ENCODE measurements at places on chromosomes 12 and 14.

GRCh38 chr12:5031958-5032357 is 11.7 kb upstream of the KCNA5 start:
- DNase-seq, result no peak

GRCh38 chr12:16159571-16159970 is 117.9 kb downstream of the SLC15A5 start:
- DNase-seq, result no peak

DNA sequence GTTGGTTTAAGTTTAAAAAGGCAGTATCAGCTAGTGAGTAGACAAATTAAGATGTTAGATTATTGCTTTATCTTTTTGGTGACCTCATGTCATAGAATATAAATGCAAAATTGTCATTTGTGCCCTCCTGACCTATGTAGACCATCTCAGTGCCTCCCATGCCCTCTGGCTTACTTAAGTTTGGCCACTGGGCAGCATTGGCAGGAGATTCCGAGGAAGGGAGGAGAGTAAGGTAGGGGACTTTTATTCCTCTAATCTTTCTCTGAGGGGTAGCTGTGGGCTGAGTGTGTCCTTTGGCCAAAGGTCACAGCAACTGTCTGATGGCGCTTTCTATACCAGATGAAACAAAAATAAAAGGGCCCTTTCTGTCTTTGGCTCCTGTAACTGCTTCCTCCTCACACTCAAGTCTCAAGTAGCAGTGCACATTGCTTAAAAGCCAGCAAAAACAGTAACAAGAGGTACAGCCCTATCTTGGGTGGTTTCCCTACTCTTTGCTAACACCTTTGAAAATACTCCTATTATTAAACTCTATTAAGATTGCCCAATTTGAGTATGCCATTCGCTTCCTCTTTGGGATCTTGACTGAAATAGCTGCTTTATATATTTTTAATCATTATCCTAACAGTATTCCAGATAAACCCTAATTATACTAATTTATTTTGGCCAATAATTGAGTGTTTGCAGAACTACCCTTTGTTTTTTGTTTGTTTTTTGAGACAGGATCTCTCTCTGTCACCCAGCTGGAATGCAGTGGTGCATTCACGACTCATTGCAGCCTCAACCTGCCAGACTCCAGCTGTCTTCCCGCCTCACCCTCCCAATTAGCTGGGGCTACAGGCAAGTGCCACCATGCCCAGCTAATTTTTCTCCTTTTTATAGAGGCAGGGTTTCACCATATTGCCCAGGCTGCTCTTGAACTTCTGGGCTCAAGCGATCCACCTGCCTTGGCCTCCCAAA is 56.5 kb upstream of the KCNH3 start:
- DNase-seq, result peak; percentile 24

DNA sequence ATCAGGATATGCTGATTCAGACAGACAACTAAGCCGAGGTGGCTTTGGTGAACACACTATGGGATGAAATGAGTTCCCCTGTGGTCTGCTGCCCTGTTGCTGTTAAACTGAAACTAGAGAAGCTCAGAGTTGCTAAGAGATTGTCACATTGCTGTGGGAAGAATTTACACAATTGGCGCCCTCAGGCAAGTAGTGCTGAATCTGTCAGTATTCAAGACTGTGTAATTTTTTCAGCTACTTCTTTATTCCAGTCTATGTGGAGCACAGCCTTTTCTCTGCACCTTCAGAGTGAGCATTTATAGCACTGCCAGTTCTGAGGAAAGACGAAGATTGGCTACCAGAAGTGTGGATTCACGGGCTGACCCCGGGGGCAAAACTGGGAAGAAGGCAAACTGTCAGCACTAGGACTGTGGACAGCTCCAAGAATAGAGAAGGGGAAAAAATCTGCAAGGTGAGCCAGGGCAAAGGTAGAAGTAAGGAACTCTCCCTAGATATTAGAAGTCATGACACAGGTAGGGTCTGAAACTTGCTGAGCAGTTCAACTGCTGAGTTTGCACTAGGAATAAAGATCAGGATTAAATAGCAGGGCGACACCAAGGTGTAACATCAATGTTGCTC is 218.8 kb upstream of the TMPO start:
- DNase-seq, result no peak

GRCh38 chr12:42933461-42934081 is 344.0 kb upstream of the PRICKLE1 start:
- no peak for DNase-seq

DNA sequence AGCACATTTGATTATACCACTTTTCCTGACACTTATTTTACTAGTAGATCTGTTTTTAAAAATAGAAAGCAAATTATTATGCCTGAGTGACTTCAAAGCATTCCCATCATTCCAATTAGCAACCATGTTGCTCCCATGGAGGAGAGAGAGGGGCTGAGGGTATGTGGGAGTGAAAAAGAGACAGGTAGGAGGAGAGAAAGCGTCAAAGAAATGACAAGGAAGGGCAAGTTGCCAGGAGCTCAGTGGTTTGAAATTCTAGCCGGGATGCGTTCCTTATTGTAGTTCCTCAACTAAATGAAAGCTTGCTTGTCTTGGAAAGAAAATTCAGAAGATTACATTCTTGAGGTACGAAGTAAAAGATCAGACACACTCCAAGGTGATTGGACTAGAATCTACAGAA is 92.4 kb upstream of the PKP2 start:
- DNase-seq, result no peak

- DNase-seq, result no peak
These were observed 161.6 kb upstream of the HIF1A start for GRCh38 chr14:61533513-61534255.

- no peak for DNase-seq
These were observed 91.9 kb downstream of the RAD52 start for GRCh38 chr12:857611-858010.

- DNase-seq, result no peak
These were observed 4.6 kb upstream of the ZDHHC22 start for GRCh38 chr14:77145975-77146740.

GRCh38 chr12:93358058-93358457 is 19.7 kb upstream of the NUDT4 start:
- DNase-seq, result no peak

DNA sequence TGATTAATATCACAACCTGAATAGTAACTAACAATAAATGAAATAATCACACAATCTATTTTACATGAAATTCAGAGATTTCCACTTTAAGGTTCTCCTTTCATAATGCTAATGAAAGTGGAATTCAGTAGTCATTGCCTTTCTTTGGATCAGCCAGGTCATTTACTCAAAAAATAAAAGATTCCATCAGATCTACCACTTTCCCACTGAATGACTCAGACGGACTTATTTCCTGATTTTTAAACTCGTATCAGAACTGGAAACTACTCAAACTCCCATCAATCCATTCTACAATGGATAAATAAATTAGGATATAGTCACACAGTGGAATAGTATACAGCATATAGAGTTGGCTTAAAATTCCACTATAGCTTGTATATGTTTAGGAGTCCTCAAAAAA is 237.1 kb downstream of the MED13L start:
- no peak for DNase-seq

GRCh38 chr14:32934073-32934880 is 4.4 kb upstream of the NPAS3 start:
- no peak for DNase-seq

DNA sequence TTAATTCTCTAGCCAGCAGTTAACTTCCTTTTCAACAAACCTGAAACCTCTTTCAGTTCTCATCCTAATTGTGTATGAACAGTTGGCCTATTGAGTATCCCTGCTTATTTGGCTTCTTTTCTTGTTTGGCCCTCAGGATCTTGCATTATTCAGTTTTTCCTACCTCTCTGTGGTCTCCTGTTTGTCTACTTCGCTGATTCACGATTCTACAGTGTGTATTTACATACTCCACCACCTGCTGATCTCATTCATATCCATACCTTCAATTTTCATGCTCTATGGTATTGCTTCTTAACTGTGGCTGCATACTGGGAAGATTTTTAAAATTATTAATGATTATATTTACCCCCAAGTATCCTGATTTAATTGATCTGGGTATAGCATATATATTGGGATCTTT is 56.4 kb downstream of the RASSF9 start:
- DNase-seq, result no peak

DNA sequence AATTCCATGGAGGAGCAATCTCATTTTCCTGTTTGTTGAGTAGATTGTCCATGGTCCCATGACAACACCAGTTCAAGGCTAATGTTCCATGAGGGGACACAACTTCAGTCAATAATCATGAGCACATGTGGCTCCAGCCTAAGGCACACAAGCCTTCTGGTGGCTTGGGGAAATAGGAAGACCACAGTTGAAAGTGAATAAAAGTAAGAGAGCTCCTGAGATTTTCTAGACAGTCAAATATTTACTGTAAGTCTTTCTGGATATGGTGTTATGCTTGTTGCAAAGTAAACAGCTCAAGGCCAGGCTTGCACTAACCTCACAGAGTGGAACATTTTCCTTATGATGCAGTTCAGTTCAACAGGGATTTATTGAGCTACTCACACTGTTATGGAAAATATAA is 206.9 kb upstream of the SLC38A2 start:
- DNase-seq, result no peak

DNA sequence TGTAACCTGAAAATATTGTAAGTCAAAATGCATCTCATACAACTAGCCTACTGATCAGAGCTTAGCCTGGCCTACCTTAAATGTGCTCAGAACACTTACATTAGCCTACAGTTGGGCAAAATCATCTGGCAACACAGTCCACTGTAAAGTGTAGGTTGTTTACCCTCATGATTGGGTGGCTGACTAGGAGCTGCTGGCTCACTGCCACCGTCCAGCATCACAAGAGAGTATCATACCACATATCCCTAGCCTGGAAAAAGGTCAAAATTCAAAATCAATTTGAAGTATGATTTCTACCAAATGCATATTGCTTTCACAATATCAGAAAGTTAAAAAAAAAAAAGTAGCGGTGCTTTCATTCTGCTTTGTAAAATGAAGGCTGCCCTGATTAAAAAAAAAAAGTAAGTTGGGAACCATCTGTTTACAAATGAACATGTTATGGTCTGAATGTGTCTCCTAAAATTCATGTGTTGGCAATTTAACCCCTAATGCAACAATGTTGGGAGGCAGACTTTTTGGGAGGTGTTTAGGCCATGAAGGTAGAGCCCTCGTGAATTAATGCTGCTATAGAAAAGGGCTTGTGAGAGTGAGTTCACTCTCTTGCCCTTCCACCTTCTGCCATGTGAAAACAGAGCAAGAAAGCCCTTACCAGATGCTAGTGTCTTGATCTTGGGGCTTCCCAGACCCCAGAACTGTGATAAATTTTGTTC is 211.8 kb downstream of the PPM1H start:
- no peak for DNase-seq

- DNase-seq, result no peak
These were observed 152.1 kb downstream of the MGAT4C start for GRCh38 chr12:86104087-86104486.

GRCh38 chr12:68237078-68237477 is 11.5 kb upstream of the IL26 start:
- DNase-seq, result no peak

DNA sequence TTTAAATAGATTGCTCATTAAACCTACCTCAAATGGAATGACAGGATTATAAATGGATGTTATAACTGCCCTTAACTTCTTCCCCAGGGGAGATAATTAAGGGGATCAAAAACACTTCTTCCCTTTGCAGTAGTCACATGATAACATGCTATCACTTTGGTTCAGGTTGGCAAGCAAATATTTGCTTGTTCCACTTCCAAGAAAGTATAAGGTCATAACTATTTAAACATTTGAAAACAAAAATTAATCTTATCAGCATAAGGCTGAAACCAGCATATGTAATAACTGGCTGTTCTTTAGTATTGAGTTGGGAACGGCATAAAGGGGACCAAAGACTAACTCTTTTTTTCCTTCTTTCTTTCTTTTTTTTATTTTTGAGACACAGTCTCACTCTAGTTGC is 2.4 kb upstream of the LYZ start:
- no peak for DNase-seq

GRCh38 chr12:93634416-93634815 is 42.8 kb upstream of the CRADD start:
- DNase-seq, result no peak

- DNase-seq, result no peak
These were observed 16.1 kb upstream of the AICDA start for GRCh38 chr12:8628731-8629130.

DNA sequence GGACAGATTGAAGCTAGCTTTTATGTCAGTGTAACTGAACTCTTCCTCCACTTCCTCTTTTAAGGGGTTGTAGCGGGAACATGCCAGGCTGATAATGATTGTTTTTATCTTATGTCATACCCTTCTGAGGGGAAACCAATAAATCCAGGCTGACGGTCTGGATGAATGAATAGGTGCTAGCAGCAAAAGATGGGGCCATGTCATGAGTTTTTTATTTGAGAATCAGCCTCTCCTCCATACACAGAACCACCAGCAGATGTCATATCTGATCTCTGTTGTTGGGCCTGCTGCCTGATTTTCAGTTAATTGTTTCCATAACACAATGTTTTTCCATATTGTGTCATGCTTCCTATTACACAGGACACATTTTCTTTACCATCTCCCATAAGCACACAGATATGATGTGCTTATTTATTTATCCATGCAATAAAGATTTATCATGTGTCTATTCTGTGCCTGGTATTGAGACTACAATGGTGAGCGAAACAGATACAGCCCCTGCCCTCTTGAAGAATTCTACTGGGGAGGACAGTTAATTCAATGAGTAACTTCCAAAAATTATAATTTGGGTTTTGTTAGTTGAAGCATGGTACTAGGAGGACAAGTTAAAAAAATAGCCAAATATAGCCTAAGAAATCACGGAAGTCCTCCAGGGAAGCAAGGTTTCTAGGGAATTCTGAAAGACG is 33.6 kb upstream of the CRY1 start:
- DNase-seq, result no peak

DNA sequence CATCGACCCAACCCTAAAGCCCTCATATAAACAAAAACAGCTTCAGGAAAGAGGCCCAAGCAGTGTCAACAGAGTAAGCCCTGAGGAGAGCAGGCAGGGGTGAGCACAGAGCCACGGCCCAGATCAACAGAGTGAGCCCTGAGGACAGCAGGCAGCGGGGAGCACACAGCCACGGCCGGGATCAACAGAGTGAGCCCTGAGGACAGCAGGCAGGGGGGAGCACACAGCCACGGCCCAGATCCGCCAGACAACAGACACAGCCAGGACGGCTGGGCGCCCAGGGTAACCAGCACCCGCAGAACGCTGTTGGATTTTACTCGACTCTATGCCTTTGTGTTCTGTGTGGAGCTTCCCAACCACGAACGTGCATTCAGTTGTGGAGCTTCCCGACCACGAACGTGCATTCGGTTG is 15.0 kb downstream of the CCDC85C start:
- DNase-seq, result no peak

DNA sequence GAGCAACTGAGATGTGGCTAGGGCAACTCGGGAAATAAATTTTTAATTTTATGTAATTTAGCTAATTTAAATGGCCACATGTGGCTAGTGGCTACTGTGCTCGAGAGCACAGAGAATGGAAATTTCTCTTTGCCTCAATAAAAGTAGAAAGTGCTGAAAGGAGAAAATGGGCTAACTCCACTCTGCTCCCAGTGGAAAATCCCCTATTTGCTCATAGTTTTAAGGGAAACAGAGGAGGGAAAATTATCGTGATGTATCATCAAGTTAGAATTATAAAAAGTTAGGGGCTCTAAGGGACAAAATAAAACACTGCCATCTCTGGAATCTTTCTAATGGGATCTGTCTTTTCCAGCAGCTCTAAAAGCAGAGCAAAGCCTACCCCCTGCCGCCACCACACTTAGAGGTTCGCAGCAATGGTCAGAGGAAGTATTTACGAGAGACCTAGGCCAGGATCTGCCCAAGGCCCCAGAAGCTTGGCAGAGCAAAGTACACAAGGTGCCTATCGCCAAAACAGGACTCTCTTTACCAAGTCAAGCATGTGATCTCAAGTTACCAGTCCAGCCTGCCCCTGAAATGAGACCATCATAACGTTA is 220.7 kb downstream of the PPM1H start:
- DNase-seq, result no peak

GRCh38 chr12:30003321-30003720 is 219.6 kb upstream of the TMTC1 start:
- no peak for DNase-seq

All from inflammatory macrophage (primary cell).